ENCODE measurements at places on chromosomes 6 and 20. TPM values are rescaled to one million over a fixed set of nuclear protein-coding genes. Genes with fewer than 3 reads are reported as not detected.

The PBOV1 gene
- total RNA-seq: not detected

The RALGAPB gene
- total RNA-seq: 29.1 TPM

The AVP gene
- not detected for total RNA-seq

The OR2B6 gene
- total RNA-seq: not detected

The FAM217A gene
- not detected for total RNA-seq

The LAMA2 gene
- total RNA-seq: 0.74 TPM

The TFAP2D gene
- total RNA-seq: not detected

The GPSM3 gene
- total RNA-seq: 3.1 TPM

The PI16 gene
- total RNA-seq: not detected

The HCRTR2 gene
- not detected for total RNA-seq

The CCM2L gene
- 31.1 TPM for total RNA-seq

The KHDC1L gene
- not detected for total RNA-seq

The PAK5 gene
- total RNA-seq: not detected

The CYP24A1 gene
- total RNA-seq: not detected

The MAP7 gene
- 1.1 TPM for total RNA-seq

The CDH26 gene
- total RNA-seq: 0.47 TPM

The LGSN gene
- total RNA-seq: not detected

The RIPPLY2 gene
- not detected for total RNA-seq

The ID1 gene
- 1,287 TPM for total RNA-seq

The LY6G6C gene
- not detected for total RNA-seq

The SLC35D3 gene
- total RNA-seq: not detected

The MMUT gene
- 23.3 TPM for total RNA-seq

The RSPO3 gene
- total RNA-seq: 0.19 TPM

The COL11A2 gene
- 0.28 TPM for total RNA-seq

The CUL9 gene
- total RNA-seq: 33.8 TPM

The SLC22A1 gene
- total RNA-seq: 0.05 TPM

The CDSN gene
- total RNA-seq: not detected

The VSX1 gene
- not detected for total RNA-seq

The CYP39A1 gene
- total RNA-seq: 3.4 TPM

The SLC17A9 gene
- 11.8 TPM for total RNA-seq

The HAO1 gene
- total RNA-seq: not detected

The MUC21 gene
- not detected for total RNA-seq

The TMEM200A gene
- 0.34 TPM for total RNA-seq

The C4B gene
- 1.2 TPM for total RNA-seq

The WFDC12 gene
- total RNA-seq: not detected

The PAX1 gene
- not detected for total RNA-seq

The SRMS gene
- not detected for total RNA-seq

The TMEM74B gene
- total RNA-seq: 0.60 TPM

The AMD1 gene
- total RNA-seq: 64.0 TPM

The LPA gene
- not detected for total RNA-seq

The LSM14B gene
- 32.8 TPM for total RNA-seq

The GSTA3 gene
- total RNA-seq: not detected

The FKBP1C gene
- total RNA-seq: 4.4 TPM

The BPI gene
- not detected for total RNA-seq

The OPRM1 gene
- not detected for total RNA-seq

The PPP1R14C gene
- not detected for total RNA-seq

The GINS1 gene
- total RNA-seq: 20.8 TPM

The MEI4 gene
- total RNA-seq: not detected

The ENPP5 gene
- total RNA-seq: not detected

The RIPOR2 gene
- total RNA-seq: not detected

The DDO gene
- 2.0 TPM for total RNA-seq
